ENCODE measurements at places on chromosomes 5 and 9.

GRCh38 chr5:53087621-53088121 is 21.9 kb downstream of the MOCS2 start:
- H3K4me1 ChIP-seq = no peaks in the 10 kb centered on the region
- H3K27me3 ChIP-seq = no peaks in the 10 kb centered on the region
- no peak overlapping the region for H3K4me3 ChIP-seq
- no peaks in the 10 kb centered on the region for H3K36me3 ChIP-seq

DNA sequence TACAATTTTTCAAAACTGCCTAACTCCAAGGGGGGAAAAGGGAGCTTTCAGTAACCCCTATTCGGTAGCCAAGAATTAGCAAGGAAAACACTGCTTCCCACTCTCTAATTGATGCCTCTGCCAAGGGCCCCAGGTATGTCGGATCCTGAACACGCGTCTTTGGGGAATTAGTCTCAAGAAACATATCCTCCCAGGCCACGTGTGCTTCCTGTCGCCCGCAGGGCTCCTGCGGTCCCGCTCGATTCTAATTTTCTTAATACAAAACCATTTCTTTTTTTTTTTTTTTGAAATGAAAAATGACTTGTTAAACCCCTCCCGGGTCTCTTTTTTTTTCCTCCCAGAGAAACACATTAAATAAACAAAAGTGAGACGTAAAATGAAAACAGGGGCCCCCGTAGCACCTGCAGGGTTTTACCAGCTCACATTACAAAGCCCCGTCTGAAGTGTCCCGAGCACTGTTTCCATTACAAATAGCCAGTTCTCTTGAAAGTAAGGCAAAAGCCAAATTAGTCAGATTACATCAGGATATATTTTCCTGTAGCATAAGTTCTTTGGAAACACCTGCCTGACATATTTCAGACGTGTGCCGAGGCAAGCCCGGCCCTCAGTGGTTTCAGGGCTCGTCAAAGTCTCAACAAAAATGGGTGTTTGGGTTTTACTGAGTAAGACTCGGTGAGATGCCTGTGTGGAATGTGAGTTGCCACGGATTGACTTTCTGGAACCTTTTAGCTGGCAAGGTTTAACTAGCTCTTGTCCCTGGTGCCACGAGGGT is 21.5 kb downstream of the SMIM23 start:
- no peak for DNase-seq
- no peak overlapping the region for H3K4me3 ChIP-seq
- H3K36me3 ChIP-seq = no peaks in the 10 kb centered on the region
- H3K4me1 ChIP-seq = no peaks in the 10 kb centered on the region
- no peaks in the 10 kb centered on the region for H3K27me3 ChIP-seq

DNA sequence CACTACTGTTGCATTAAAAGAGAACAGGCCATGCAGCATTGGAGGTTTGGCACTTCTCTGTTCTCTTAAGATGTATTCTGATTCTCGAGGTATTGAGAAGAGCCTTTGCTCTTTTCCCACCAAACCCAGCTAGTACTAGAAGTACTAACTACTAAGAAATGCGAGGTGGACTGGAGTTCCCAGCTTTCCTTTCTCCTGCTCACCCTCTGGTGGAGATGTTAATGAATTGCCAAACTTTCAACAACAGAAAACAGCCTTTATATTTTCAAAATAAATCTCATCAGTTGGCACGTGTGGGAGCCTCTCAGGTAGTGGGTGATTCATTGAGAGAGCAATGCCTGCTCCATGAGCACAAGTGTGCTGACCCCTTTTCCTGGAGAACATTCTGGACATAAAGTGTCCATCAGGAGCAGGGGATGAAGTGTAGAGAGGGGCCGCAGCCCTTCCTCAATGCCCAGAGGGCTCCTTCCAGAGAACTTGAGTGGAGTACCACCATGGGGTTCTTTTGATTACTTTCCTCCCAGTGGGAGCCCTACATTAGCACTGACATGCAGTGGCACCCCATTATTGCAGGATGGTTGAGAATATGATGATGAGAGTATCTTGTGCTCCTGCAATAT is 45.7 kb downstream of the TMEM174 start:
- no peak for DNase-seq
- no peak overlapping the region for H3K27ac ChIP-seq

- no peaks in the 10 kb centered on the region for H3K27me3 ChIP-seq
- H3K4me3 ChIP-seq = no peak overlapping the region
- H3K36me3 ChIP-seq = no peaks in the 10 kb centered on the region
- H3K4me1 ChIP-seq = no peaks in the 10 kb centered on the region
Measured at GRCh38 chr9:121902461-121903135, 190.5 kb downstream of the TTLL11 start.

DNA sequence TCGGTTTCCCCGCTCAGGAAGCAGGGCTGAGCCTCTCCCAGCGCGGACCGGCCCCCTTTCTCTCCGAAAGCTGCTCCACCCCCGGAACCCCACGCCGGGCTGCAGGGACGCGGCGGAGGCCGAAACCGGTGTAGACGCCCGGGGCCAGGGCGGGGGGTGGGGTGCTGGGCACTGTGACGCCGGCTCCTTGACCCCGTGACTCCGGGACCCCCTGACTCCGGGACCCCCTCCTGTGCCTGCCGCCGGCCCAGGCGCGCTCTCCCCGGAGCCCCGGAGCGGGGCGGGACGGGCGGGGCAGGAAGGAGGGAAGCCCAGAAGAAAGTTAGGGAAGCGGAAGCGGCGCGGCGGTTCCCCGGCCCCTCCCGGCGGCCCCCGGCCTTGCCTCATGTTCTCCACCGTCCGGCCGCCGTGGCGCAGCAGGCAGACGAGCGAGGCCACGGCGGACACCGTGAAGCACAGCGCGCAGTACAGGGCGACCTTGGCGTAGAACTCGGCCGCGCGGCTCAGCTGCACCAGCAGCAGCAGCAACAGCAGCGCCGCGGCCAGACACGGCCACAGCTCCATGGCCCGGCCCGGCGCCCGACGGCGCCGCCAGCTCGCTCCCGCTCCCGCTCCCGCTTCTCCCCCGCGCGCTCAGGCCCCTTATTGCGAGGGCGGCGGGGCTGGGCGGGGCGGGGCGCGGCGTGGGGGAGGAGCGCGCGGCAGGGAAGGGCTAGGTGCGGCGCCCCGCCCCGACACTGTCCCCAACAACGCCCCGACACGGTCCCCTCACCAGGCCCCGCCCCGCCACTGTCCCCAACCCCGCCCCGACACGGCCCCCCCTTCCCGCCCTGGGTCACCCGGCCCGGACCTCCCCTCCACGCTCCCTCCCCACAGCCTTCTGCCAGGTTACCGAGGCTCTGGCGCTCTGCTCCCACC is at the start of gene AGPAT2:
AGPAT2 (minus strand) TSS at position 664 of the 918 bp plus-strand sequence; CDS start at position 564, 100 bp downstream.
- H3K27ac ChIP-seq = peak within 1 kb of the TSS; percentile 61
- peak; percentile 83 for DNase-seq
- H3K4me1 ChIP-seq = peaks cover 18% of the 10 kb centered on the region
- no peaks in the 10 kb centered on the region for H3K27me3 ChIP-seq
- peak within 1 kb of the TSS; percentile 91 for H3K4me3 ChIP-seq

DNA sequence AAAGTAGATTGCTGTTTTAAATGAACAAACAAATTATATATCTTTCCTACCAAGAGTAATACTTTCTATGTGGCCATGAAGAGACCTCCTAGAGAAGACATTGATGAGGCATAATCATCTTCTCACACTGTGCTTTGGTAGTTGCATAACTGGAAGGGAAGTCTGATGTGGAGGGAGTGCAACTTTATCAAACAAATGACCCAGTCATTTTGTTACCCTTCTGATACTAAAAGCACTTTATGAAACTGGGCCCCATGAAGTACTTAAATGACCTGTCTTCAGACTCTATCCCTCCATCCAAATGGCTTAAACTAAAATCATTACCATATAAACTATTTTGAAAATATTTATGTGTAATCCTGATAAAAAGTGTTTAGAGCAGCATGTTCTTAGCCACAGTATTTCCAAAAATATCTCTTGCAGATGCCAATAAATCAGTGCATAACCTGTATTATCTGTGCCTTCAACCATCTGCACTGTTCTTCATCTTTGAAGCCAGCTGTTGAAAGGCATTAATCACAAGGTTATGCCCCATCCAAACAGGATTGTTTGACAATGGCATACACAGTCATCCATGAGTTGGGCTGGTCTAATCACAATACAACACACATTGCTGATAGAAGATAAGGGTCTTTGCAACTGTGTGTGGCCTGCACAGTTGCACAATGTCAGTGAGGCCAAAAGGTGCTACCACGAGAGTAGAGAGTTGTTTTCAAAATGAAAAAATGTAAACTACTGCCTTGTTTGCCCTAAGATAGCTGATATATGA is 31.9 kb upstream of the MIER3 start:
- H3K4me1 ChIP-seq = no peaks in the 10 kb centered on the region
- DNase-seq = no peak
- H3K27ac ChIP-seq = no peak overlapping the region
- H3K36me3 ChIP-seq = no peaks in the 10 kb centered on the region

GRCh38 chr5:52580921-52581320 is 206.8 kb upstream of the ITGA1 start:
- no peaks in the 10 kb centered on the region for H3K36me3 ChIP-seq
- no peak for DNase-seq
- H3K27ac ChIP-seq = no peak overlapping the region
- H3K4me1 ChIP-seq = no peaks in the 10 kb centered on the region

- H3K4me1 ChIP-seq = no peaks in the 10 kb centered on the region
- no peaks in the 10 kb centered on the region for H3K36me3 ChIP-seq
- H3K27ac ChIP-seq = no peak overlapping the region
- H3K4me3 ChIP-seq = no peak overlapping the region
Measured at GRCh38 chr5:35194635-35195471, 35.4 kb downstream of the PRLR start.

- H3K27me3 ChIP-seq = no peaks in the 10 kb centered on the region
- H3K27ac ChIP-seq = no peak overlapping the region
- no peak for DNase-seq
- no peaks in the 10 kb centered on the region for H3K36me3 ChIP-seq
Measured at GRCh38 chr9:17509701-17510100, 69.2 kb upstream of the SH3GL2 start.

- H3K4me3 ChIP-seq = no peak overlapping the region
- no peaks in the 10 kb centered on the region for H3K27me3 ChIP-seq
Measured at GRCh38 chr5:179981636-179982035, 73.9 kb upstream of the TBC1D9B start.

GRCh38 chr9:108257382-108257781 is 598.4 kb downstream of the ACTL7B start:
- no peak overlapping the region for H3K27ac ChIP-seq
- no peaks in the 10 kb centered on the region for H3K27me3 ChIP-seq
- no peak for DNase-seq
- H3K4me1 ChIP-seq = no peaks in the 10 kb centered on the region
- H3K4me3 ChIP-seq = no peak overlapping the region

- no peak overlapping the region for H3K4me3 ChIP-seq
- H3K36me3 ChIP-seq = no peaks in the 10 kb centered on the region
- no peaks in the 10 kb centered on the region for H3K27me3 ChIP-seq
- no peak overlapping the region for H3K27ac ChIP-seq
- no peak for DNase-seq
Measured at GRCh38 chr9:136648751-136649150, 14.0 kb upstream of the EGFL7 start.

- H3K36me3 ChIP-seq = peaks cover 42% of the 10 kb centered on the region
- peaks cover 74% of the 10 kb centered on the region for H3K4me1 ChIP-seq
- peak overlapping the region; percentile 98 for H3K27ac ChIP-seq
- H3K27me3 ChIP-seq = no peaks in the 10 kb centered on the region
- no peak overlapping the region for H3K4me3 ChIP-seq
Measured at GRCh38 chr5:150137168-150137957, 18.3 kb downstream of the PDGFRB start.
